ENCODE measurements at places on chromosomes 6 and 20. TPM values are rescaled to one million over a fixed set of nuclear protein-coding genes. Genes with fewer than 3 reads are reported as not detected.

DNA sequence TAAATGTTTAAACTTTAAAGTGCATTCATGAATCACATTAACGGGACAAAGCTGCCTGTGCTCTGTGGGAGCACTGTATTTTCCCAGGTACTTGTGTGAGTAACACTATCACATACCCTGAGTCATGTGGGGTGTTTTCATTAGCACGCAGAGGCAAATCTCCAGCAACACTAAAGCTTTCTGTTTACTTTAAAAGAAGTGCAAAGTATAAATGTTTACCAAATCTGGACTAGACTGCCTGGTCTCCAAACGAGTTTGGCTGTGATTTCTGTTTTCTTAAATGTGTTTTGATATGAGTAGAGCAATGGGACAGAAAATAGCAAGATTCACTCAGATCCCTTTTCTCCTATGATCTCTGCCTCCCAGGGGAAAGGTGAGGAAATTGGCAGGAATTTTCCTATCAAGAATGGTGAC, 28.8 kb upstream of the RIPPLY2 start:
- H3K36me3 ChIP-seq = no peaks in the 10 kb centered on the region
- no peak overlapping the region for H3K27ac ChIP-seq
- no peak for DNase-seq
- no peak overlapping the region for H3K4me3 ChIP-seq
- no peaks in the 10 kb centered on the region for H3K27me3 ChIP-seq

GRCh38 chr20:64041781-64042053, 5.7 kb downstream of the C20orf204 start:
- H3K27me3 ChIP-seq = peaks cover 52% of the 10 kb centered on the region
- peak overlapping the region; percentile 33 for H3K27ac ChIP-seq
- peaks cover 59% of the 10 kb centered on the region for H3K4me1 ChIP-seq
- H3K4me3 ChIP-seq = peak overlapping the region; percentile 46
- H3K36me3 ChIP-seq = no peaks in the 10 kb centered on the region

DNA sequence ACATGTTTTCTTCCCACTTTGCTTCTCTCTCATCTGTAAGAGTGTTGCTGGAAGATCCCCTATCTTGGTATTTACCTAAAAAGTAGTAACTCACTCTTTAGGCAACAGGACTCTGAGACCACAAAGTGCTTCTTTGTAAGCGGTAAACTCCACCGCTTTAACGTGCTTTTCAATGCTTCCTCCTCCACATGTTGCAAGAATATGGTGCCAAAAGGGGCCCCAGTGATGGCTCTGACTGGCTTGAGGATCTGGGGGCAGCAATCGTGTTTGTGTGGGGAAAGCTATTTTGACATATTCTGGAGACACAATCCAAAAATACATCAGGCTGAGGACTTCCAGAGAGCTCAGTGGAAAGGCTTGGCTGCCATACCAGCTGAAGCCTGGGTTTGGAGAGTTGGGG, 12.4 kb upstream of the CPNE5 start:
- no peak overlapping the region for H3K27ac ChIP-seq
- no peaks in the 10 kb centered on the region for H3K27me3 ChIP-seq
- DNase-seq = peak; percentile 33
- H3K36me3 ChIP-seq = peaks cover 7% of the 10 kb centered on the region
- peaks cover 41% of the 10 kb centered on the region for H3K4me1 ChIP-seq
- no peak overlapping the region for H3K4me3 ChIP-seq

- no peaks in the 10 kb centered on the region for H3K36me3 ChIP-seq
- H3K4me3 ChIP-seq = peak overlapping the region; percentile 15
- H3K4me1 ChIP-seq = peaks cover 52% of the 10 kb centered on the region
- peaks cover 4% of the 10 kb centered on the region for H3K27me3 ChIP-seq
Observed at GRCh38 chr6:10429638-10430427, 15.0 kb upstream of the TFAP2A start.

GRCh38 chr6:17871836-17872235, 115.6 kb downstream of the KIF13A start:
- no peak for DNase-seq
- no peak overlapping the region for H3K27ac ChIP-seq
- no peaks in the 10 kb centered on the region for H3K27me3 ChIP-seq
- H3K36me3 ChIP-seq = no peaks in the 10 kb centered on the region
- H3K4me3 ChIP-seq = no peak overlapping the region
- peaks cover 53% of the 10 kb centered on the region for H3K4me1 ChIP-seq

Gene TGM2
- 4.1 TPM for total RNA-seq

DNA sequence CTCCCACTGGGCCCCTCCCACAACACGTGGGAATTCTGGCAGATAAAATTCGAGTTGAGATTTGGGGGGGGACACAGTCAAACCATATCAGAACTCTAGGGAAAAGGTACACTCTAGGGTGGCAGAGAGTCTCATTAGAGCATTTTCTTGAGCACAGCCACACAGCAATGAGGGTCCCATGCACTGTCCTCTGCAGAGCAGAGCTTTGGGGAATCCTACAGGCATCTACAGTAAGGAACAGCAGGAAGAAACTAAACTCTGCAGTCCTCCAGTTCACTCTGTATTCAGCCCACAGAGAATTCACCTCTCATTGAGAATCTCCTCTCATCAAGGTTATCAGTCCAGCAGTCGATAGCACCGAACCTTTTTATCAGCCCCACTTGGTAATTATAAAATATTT, 438.6 kb upstream of the NOX3 start:
- no peak overlapping the region for H3K4me3 ChIP-seq
- no peaks in the 10 kb centered on the region for H3K4me1 ChIP-seq
- no peaks in the 10 kb centered on the region for H3K27me3 ChIP-seq
- no peak overlapping the region for H3K27ac ChIP-seq
- no peak for DNase-seq

DNA sequence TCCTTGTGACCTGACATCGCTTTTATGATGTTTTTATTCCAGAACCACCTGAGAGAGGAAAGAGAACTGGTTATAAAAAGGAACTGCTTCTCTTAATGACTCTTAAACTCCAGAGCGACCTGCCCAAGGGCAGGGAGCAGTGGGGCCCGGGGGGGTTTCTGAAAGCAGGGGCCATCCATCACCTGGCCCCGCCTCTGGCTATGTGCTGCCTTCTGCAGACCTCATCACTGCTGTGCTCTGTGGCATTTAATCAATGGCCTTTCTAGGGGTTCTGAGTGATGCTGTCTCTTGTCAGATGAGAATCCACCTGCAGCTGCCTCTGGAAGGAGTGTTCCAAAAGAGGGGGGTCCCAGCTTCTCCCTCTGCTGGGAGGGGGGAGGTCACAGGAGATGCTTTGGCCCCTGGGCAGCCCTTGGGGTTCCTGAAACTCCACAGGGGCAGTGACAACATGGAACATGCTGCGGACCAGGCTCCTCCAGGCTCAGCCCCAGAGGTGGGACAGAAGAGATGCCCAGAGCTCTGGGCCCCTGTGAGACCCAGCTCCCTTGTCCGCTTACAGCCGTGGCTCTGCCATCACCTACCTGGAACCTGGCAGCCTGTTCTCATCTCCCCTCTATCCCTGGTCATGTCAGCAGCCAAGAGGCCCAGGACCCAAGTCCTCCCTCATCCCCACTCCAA, 177.1 kb upstream of the SULF2 start:
- H3K4me1 ChIP-seq = no peaks in the 10 kb centered on the region
- no peaks in the 10 kb centered on the region for H3K36me3 ChIP-seq
- DNase-seq = no peak
- no peak overlapping the region for H3K4me3 ChIP-seq
- no peaks in the 10 kb centered on the region for H3K27me3 ChIP-seq

DNA sequence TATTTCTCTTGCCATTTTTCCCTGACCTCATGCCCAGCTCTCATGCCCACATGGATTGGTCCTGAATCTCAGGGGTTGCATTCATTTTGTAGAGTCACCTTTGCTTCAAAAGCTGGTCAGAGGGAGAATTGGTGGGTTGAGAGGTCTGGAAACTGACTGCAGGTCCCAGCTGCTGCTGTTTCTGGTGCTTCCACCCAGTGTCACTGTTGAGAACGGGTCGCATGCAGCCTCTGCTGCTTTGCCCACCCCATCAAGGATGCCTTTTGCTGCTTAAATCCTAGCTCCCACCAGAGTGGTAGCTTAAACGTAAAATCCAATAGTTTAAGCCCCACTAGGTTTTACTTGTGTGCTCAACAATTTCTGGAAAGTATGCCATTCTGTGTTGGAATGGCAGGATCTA, 211.4 kb upstream of the TSHZ2 start:
- no peaks in the 10 kb centered on the region for H3K4me1 ChIP-seq
- H3K4me3 ChIP-seq = no peak overlapping the region
- no peak for DNase-seq
- no peak overlapping the region for H3K27ac ChIP-seq
- no peaks in the 10 kb centered on the region for H3K27me3 ChIP-seq
- H3K36me3 ChIP-seq = no peaks in the 10 kb centered on the region

DNA sequence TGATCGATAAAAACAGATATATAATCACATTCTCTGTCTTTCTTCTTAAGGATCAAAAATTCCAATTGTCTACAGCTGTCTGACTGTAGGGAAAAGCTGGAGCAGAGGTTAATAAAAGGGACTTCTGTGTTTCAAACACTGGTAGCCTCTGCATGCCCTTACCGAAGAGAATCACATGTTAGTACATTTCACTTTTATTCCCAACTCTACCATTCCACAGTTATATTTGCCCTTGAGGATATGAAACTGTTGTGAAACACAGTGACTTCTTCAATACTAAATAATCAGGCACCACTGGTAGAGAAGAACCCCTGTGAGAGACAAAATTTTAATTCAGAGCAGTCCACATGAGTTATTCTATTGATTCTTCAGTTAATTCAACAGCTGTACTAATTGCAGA, 1187.3 kb upstream of the CITED2 start:
- H3K27me3 ChIP-seq = no peaks in the 10 kb centered on the region
- no peaks in the 10 kb centered on the region for H3K36me3 ChIP-seq

DNA sequence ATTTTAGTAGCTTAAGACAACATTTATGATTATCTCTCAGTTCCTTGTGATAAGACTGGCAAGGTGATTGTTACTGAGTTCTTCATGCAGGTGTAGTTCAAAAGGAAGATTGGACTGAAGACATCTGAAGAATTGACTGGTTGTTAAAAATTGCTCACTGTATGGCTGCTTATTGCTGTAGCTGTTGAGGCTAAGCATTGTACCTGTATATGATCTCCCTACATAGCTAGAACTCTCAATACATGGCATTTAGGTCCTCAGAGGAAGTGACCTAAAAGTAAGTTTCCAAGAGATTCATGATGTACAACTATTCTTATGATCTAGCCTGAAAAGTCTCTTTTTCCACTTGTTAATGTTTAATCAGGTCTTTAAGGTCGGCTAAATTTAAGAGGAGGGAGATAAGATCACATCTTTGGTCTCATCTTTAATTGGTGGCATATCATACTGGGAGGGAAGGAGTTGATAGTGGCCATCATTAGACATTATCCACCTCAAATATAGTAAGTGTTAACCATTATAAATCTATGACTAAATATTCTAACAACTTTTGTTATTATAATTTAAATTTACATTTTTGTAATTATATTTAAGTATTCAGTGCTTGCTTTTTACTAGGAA, 401.2 kb upstream of the EPHA7 start:
- H3K4me1 ChIP-seq = no peaks in the 10 kb centered on the region
- no peak for DNase-seq
- H3K27ac ChIP-seq = no peak overlapping the region
- H3K4me3 ChIP-seq = no peak overlapping the region
- no peaks in the 10 kb centered on the region for H3K36me3 ChIP-seq
- H3K27me3 ChIP-seq = no peaks in the 10 kb centered on the region

Gene FERMT1
- total RNA-seq = 39.3 TPM

DNA sequence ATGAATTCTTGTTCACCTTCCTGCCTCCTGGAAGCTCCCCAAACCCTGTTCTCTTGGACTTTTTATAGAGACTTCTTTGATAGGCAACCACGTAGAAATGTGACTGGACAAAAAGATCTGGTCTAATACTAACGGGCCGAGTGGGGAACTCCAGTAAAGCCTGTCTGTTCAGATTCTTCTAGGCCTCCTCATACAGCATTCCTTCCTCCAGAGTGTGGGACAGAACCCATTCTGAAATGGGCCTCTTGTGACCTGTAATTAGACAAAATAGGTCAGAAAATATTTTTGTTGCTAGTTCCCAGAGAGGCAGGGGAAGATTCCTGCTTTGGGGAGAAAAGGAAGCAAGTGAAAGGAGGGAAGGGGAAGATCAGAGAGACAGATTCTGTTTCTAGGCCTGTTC, 374.3 kb downstream of the CDH26 start:
- DNase-seq = no peak
- no peaks in the 10 kb centered on the region for H3K4me1 ChIP-seq
- H3K36me3 ChIP-seq = no peaks in the 10 kb centered on the region
- no peak overlapping the region for H3K4me3 ChIP-seq
- no peak overlapping the region for H3K27ac ChIP-seq

- no peak overlapping the region for H3K27ac ChIP-seq
- H3K4me3 ChIP-seq = no peak overlapping the region
- no peaks in the 10 kb centered on the region for H3K36me3 ChIP-seq
- no peaks in the 10 kb centered on the region for H3K27me3 ChIP-seq
- DNase-seq = no peak
- no peaks in the 10 kb centered on the region for H3K4me1 ChIP-seq
Observed at GRCh38 chr6:134768931-134769330, 181.0 kb downstream of the ALDH8A1 start.

DNA sequence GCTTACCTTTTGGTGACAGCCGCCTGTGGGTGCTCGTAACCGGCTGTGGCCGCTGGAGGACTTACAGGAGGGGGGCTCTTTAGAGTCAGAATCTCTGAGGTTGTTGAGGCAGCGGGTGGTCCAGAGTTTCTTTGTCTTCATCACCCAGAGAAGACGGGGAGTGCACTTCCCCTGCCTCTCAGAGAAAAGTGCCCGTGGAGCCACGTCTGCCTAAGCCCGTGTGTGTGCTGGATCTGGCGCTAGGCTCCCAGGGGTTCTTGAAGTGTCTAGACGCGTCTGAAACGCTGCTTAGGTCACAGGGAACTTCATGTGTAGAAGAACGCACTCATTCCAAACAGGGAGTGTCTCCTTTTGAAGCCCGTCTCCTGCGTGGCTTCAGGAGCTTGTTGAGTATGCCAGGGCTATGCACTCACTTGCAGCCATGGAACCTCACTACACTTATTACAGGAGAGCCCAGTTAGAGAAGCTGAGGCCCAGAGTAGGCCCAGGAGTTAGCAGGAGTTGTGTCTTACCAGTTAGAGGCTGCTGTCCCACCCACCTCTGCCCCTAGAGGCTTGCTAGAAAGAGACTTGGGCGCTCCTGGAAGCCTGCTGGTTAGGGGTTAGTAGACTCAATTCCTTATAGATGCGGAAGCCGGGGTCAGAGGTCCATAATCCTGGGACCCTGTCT, 1.3 kb downstream of the LSM14B start:
- H3K4me1 ChIP-seq = peaks cover 18% of the 10 kb centered on the region
- H3K4me3 ChIP-seq = peak overlapping the region; percentile 82
- peaks cover 39% of the 10 kb centered on the region for H3K36me3 ChIP-seq
- H3K27me3 ChIP-seq = peaks cover 8% of the 10 kb centered on the region
- peak overlapping the region; percentile 91 for H3K27ac ChIP-seq
- peak; percentile 58 for DNase-seq

Gene TTK
- total RNA-seq = 2.2 TPM

Gene PEDS1
- 82.2 TPM for total RNA-seq

GRCh38 chr6:50816947-50817645, 1.6 kb upstream of the TFAP2B start:
- H3K4me1 ChIP-seq = peaks cover 12% of the 10 kb centered on the region
- peak overlapping the region; percentile 89 for H3K27ac ChIP-seq
- H3K4me3 ChIP-seq = peak overlapping the region; percentile 54
- peaks cover 52% of the 10 kb centered on the region for H3K27me3 ChIP-seq

GRCh38 chr6:7640607-7641577, 50.9 kb downstream of the SNRNP48 start:
- no peaks in the 10 kb centered on the region for H3K27me3 ChIP-seq
- no peak overlapping the region for H3K4me3 ChIP-seq
- no peak for DNase-seq
